ENCODE measurements at places on chromosomes 2 and 18.

DNA sequence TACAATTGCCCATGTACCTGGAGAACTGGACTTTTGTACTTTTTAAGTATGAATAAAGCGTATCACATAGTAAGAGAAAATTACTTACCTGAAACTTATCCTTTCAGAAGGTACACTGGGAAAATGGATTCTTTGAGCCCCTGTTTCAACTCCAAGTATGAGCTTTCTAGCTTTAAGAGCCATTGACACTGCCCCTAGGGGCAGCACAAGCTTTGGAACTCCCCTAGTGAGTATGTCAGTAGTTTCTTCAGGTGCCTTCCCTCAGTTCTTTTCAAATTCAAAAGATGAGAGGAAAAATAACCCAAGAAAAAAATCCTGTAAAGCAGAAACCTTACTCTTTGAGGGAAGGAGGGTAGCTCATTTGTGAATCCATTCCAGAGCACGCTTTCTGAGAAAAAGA is 124.1 kb downstream of the MEMO1 start:
- DNase-seq = no peak

GRCh38 chr2:165328272-165328671 is 89.1 kb downstream of the SCN2A start:
- no peak for DNase-seq

- no peak for DNase-seq
These were observed 5.8 kb upstream of the DTYMK start for GRCh38 chr2:241692448-241692847.

DNA sequence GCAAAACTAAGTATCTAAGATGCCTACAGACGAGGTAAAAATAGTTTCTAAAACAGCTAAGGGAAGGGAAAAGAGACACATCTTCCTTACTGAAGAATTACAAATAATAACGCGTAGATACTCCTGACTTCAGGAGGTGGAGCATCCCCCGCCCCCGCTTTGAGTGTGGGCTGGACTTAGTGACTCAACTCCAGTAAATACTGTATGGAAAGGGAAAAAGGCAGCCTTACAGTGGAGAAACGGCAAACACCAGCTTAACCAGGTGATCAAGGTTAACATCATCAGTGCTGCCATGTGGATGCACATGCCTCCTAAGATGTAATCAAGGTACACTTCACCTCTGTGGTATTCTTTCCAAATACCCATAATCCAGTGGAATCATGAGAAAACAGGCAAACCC is 47.9 kb downstream of the HADHB start:
- no peak for DNase-seq

GRCh38 chr18:44521668-44522022 is 159.0 kb upstream of the SETBP1 start:
- no peak for DNase-seq

- no peak for DNase-seq
These were observed 364.0 kb downstream of the LRATD1 start for GRCh38 chr2:14996351-14997014.

GRCh38 chr2:118498943-118499342 is 348.5 kb downstream of the EN1 start:
- no peak for DNase-seq

DNA sequence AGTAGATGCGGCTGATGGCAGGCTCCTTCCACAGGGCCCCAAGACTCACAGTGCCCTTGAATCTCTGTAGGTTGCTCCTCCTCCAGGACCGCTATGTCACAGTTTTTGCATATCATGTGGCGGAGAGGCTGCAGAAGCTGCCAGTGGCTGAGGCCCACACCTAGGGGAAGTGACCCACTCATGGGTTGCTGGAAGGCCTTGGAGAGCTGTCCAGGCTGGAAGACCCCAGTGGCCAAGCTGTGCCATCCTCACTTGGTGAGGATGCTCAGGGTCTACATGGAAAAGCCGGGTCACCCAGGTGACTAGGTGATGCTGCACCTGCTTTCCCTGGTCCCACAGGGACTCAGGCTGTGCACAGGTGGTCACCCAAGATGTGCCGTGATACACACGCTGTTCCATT is 90.6 kb downstream of the SEPTIN10 start:
- no peak for DNase-seq

DNA sequence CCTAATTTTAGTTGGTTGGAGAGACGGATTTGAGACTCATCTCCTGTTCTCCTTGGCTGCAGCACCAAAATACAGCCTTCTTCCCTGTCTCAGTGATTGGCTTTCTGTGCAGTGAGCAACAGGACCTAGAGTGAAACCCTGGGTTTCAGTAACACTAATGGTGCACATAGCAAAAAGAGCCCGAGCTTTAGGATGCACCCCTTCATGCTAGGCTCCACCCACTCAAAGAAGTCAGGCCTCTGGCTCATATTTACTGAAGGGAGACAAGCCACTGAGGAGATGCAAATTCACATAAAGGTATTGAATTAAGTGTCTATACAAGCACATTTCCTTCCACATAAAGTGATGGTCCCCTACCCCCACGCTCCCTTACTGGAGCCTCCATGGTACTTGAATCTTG is 131.9 kb upstream of the CHAC2 start:
- no peak for DNase-seq

- no peak for DNase-seq
These were observed 233.1 kb downstream of the IKZF2 start for GRCh38 chr2:212918336-212918735.

DNA sequence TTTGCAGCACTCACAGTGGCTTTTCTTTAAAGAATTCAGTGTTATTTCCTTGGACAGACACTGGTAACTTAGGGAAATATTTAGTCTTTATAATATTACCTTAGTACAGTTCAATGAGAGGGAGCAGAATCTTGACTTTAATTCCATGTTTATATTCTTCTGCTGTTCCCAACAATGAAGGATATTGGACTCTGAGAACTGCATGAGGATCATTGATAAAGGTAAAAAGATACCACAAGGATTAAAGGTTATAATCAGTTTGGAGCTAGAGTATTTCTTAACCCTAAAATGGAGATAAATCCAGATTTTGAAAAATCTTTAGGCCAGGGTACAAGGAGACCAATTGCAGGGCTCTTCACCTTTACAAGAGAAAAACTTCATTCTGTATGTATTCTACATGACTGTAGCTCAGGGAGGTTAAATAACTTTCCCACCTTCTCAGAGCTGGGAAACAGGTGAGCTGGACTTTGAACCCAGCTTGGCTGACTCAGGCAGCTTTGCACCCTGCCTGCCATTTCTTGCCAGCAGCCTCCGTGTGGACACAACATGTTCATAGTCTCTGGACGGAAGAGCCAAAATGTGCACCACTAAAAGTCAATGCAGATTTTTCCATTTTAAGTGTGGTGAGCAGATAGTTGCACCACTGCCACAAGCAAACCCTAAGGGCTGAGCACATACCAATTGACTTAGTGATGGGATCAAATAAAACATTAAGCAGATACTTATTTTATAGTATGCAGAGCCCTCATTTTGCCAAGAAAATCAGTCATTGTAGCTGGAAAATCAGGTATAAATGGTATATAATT is 26.7 kb downstream of the UPP2 start:
- DNase-seq = no peak

GRCh38 chr2:68351997-68352396 is 13.1 kb upstream of the PLEK start:
- DNase-seq = no peak

DNA sequence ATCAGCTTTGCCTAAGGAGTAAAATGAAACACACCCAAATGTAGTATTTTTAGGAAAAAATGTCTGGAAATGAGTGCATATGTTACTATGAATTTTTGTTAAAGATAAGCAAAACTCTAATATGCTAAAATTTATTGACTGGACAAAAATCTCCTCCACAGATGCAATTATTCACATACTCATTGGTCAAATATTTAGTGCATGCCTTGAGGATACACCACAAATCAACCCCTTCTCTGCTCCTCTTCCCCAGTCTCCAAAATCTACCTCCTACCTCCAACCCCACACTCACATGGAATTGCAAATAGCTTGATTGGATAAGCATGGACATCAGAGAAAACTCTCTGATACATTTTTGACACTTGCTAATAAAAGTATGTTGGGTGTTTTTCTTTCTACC is 95.6 kb upstream of the CDC42EP3 start:
- DNase-seq = no peak

GRCh38 chr2:70726947-70727725 is 40.9 kb downstream of the ADD2 start:
- no peak for DNase-seq

DNA sequence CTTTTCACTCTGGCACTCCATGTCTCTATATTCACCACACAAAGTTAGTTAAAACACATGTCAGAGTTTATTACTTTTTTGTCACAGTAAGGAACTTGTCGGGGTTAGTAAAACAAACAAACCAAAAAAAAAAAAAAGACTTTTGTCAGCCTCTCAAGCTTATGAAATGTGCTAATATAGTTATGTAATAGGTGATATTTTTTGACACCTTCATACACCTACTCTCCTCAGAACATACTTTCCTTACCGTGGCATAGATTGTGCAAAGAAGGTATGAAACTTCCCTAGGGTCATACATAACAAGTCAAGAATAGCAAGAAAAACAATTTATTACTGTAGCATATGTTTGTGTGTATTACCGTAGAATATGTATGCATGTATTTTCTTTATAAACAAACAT is 633.3 kb downstream of the CNTNAP5 start:
- DNase-seq = no peak

DNA sequence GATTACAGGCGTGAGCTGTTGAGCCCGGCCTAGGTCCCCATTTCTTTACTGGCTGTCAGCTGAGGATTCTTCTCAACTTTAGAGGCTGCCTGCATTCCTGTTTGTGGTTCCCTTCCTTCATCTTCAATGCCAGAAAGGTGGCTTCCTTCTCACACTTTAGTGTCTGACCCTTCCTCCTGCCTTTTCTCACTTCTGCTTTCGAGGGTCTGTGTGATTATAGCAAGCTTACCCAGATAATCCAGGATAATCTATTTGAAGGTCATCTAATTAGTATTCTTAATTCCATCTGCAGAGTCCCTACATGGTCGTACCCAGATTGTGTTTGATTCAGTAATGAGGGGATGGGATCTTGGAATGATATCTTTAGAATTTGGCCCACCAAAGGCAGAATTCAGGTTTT is 157.4 kb downstream of the TANC1 start:
- no peak for DNase-seq

- DNase-seq = no peak
These were observed 11.8 kb upstream of the CDC42EP3 start for GRCh38 chr2:37683241-37683640.

GRCh38 chr2:30178618-30179434 is 32.0 kb downstream of the YPEL5 start:
- no peak for DNase-seq

GRCh38 chr2:236553522-236553921 is 16.1 kb upstream of the ACKR3 start:
- DNase-seq = no peak

DNA sequence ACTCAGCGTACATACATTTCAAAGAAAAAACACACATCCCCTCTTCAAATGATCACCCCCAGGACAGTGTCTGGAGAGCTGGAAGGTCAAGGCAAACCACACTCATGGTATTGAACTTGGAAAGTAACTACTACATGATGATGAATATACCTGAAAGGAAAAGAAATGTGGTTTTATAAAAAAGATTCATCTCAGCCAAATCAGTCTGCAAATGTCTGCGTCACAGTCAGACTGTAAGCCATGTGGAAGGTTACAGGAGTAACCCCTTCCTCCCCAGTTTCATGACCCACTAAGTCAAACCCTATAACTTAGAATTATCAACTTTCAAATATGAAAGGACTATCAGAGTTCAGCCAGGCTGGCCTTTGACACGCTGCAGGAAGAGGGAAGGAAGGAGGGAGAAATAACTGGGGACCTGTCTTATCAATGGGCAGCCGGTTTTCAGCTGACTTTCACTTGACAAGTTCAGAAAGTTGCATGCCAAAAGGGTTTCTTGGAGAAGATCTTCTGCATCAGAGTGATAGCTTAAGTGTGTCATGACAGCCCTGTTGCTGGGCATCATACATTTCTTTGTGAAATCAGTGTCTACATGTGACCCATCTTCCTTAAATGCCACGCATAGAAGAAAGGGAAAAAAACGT is 7.0 kb upstream of the BMP10 start:
- DNase-seq = no peak

GRCh38 chr18:67875944-67876343 is 359.4 kb upstream of the DSEL start:
- no peak for DNase-seq

DNA sequence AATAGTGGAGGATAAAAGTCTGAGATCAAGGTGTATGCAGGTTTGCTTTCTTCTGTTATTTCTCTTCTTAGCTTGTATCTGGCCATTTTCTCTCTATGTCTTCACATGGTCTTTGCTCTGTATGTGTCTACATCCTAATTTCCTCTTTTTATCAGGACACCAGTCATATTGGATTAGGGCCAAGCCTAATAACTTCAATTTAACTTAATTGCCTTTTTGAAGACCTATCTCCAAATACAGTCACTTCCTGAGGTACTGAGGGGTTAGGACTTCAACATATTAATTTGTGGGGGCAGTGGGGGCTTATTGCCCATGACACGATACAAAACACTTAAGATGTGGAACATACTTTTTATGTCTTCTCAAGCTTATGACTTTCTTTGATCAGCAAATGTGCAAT is 632.9 kb upstream of the CELF4 start:
- DNase-seq = no peak

GRCh38 chr2:146123714-146124113 is 1603.8 kb upstream of the ZEB2 start:
- no peak for DNase-seq

DNA sequence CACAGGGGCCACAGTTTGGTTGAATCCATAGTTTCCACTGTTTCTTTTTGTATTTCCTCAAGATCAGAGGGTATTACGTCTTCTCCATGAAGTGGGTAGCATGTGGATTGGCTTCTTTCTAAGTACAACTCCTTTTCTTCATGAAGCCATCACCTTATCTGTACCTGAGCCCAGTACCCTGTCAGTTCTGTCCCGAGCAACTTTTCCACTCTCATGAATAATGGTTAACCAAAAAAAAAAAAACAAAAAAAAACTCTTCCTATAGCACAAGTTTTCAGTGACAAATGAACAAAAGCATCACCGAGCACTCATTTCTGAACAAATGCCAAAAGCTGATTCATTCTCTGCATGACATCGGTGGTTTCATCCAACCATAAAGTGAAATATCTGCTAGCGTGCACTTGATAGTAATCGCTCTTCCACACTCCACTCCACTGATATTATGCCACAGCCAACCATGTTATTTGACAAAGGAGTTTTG is 53.0 kb upstream of the CCDC150 start:
- DNase-seq = no peak

DNA sequence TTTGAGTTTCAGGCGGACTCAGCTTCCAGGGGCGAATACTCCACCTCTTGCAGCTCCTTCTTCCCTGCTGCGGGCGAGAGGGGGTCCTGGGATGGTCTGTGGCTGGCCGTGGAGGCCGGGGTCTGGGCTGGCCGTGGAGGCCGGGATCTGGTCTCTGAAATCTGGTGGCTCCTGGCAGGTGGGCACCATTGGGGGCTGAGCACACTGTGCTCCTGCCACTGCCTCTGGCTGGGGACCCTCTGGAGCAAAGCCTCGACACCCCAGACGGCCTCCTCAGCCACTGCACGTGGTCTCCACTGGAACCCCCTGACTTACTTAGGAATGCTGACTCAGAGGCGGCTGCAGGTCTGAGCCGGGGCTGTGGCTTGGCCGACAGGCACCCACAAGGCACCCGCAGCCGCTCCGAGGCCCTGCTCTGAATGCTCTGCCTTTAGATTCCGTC is 100.1 kb upstream of the ALKAL2 start:
- DNase-seq = no peak
